ENCODE measurements at places on chromosomes 11 and 22.

GRCh38 chr22:48948575-48949170 lies 879.0 kb downstream of the BRD1 start:
- DNase-seq: no peak

DNA sequence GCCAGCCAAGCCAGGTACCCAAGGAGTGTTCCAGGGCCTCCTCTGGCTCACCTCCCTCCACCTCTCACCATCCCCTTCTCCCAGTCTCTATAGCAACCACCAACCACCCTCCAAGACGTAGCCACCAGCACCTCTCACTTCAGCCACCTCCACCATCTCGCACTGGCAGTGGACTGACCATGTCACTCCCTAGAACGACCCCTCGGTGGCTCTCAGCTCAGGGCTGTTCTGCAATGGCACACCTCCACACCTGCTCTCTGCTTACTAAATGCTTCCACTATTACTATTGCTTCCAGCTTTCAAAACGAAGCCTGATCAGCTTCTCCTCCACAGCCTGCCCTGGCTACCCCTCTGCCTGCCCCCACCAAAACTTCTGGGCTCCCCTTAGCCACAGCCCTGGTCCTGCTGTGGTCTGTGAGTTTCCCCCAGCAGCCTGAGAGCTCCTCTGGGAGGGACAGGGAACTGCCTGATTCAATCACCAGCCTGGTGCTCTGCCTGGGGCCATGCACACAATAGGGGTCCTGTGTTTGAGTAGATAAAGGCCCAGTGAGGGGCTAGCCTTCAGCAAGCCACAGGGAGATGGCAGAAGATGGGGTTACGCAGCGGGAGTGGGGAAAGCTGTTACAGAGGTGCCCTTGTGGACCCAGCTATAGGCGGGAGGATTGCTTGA lies 17.5 kb upstream of the CBX7 start:
- no peak for DNase-seq

DNA sequence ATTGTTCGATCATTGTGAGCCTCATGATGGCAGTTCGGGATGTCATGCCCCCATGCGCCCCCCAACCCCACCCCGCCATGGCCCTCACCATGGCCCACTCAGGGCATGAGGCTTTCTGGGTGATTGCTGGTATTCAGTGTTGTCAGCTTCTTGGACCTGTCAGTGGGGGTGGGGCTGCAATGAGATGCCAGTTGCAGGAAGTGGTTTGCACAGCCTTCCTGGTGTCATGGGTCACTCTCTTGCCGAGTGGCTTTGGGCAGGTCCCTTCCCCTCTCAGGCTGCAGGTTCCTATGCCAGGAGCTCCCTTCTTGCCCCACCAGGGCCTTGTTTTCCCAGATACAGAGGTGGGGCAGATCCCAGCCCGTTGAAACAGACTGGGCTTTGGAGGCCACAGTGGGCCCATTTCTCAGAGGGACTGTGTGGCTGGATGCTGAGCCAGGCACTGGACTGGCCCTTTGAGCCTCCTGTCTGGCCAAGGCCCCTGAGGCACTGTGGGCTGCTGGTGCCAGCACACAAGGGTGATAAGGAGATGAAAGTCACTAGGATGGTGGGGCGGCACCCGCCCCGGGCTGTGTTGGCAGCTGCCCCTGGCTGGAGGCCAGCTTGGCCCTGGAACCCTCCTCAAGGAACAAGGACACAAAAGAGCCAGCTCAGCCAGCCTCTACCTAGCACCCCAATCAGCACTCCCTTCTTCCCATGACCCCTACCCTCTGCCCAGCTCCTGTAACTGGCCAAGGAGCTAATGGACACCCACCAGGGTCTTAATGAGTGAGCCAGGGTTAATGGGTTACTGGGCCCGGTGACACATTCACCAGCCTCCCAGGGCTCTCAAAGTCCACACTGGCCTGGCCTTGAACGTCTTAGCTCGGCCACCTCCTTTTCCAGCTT lies 1.5 kb upstream of the GGT1 start:
- DNase-seq: no peak

GRCh38 chr22:22519591-22519990 lies 479 bp downstream of the ZNF280A start:
- no peak for DNase-seq

GRCh38 chr22:20456064-20456721 lies 18.6 kb upstream of the SCARF2 start:
- DNase-seq: peak; percentile 78

GRCh38 chr11:122663764-122664163 lies 8.2 kb downstream of the UBASH3B start:
- no peak for DNase-seq

GRCh38 chr11:74953451-74953850 lies 4.4 kb downstream of the SPCS2 start:
- DNase-seq: no peak

GRCh38 chr11:85697747-85698146 lies 11.8 kb upstream of the CCDC89 start:
- DNase-seq: no peak

- DNase-seq: no peak
These were observed 25.3 kb downstream of the SCN3B start for GRCh38 chr11:123628936-123629683.

DNA sequence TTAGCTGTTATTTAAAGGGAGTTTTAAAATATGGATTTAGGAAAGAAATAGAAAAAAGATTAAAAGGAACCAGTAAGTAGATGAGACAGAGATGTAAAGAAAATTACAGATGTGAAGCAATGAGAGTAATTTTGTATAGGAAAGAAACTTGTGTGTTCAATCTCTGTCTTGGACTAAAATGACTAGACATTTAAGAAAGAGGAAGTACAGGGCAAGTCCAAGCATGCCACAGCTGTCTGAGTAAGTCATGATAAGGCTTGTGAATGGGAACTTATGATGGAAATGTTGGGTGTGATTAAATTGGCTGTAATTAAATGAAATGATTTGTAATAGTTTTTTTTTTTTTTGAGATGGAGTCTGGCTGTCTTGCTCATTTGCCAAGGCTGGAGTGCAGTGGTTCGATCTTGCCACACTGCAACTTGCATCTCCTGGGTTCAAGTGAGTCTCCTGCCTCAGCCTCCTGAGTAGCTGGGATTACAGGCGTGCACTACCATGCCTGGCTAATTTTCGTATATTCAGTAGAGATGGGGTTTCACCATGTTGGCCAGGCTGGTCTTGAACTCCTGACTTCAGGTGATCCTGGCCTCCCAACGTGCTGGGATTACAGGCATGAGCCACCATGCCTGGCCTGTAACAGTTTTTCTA lies 5.9 kb upstream of the ACY3 start:
- DNase-seq: no peak

- DNase-seq: no peak
These were observed 27.2 kb downstream of the TTC12 start for GRCh38 chr11:113341388-113342165.

DNA sequence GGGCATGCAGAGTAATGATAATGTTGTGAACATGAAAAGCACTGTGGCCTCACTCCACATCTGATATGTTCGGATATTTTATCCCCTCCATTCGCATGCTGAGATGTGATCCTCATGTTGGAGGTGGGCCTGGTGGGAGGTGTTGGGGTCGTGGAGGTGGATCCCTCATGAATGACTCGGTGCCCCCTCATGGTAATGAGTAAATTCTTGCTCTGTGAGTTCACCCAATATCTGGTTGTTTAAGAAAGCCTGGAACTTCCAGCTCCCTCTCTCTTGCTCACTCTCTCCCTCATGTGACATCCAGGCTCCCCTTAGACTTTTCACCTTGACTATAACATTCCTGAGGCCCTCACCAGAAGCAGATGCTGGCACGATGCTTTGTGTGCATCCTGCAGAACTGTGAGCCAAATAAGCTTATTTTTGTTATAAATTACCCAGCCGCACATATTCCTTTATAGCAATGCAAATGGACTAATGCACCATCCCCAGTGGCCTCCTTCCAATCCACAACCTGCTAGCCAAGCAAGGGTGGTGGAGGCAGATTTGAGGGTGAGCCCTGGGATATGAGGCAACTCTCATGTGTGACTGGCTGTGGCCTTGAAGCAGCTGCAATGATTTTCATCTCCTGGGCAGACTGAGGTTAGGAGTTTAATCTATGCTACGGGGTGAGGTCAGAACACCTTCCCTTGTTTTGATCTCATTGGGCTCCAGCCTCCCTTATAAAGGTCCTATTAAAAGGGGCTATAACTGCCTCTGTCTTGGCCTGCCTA lies 276.5 kb downstream of the ETS1 start:
- no peak for DNase-seq

DNA sequence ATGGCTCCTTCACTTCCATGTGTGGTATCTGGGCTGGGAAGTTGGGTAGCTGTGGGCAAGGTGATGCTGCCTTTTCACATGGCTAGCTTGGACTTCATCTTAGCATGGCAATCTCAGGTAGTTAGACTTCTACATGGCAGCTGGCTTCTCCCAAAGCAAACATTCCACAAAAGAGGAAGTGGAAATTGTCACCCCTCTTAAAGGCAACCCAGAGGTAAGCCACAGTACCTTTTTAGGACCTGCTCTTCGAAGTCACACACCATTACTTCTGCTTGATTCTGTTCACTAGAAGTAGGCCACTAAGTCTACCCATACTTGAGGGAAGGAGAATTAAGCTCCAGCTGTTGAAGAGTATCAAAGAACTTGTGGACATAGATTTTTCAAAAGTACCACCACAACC lies 25.9 kb downstream of the TUG1 start:
- DNase-seq: no peak

DNA sequence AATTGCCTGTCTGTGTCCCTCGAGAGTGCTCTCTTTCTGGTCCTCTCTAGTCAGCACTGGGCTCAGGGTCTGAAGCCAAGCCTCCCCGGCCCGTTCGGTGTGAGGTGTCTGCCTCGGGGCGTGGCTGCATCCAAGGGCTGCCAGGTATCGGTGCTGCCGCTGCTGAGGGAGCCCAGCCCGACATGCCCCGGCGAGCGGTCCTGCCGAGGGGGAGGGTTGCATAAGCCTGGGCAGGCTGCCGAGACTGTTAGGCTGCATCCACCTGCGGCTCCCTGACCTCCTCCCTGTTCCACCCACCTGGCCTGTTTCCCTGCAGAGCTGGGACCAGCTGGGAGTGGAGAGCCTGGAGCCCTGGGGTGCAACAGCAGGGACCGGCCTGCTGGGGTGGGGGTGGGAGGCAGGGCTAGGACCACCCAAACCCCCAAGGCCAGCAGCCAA lies 6.3 kb downstream of the OVOL1 start:
- DNase-seq: no peak

GRCh38 chr11:62830904-62831519 lies 839 bp downstream of the STX5 start:
- no peak for DNase-seq

DNA sequence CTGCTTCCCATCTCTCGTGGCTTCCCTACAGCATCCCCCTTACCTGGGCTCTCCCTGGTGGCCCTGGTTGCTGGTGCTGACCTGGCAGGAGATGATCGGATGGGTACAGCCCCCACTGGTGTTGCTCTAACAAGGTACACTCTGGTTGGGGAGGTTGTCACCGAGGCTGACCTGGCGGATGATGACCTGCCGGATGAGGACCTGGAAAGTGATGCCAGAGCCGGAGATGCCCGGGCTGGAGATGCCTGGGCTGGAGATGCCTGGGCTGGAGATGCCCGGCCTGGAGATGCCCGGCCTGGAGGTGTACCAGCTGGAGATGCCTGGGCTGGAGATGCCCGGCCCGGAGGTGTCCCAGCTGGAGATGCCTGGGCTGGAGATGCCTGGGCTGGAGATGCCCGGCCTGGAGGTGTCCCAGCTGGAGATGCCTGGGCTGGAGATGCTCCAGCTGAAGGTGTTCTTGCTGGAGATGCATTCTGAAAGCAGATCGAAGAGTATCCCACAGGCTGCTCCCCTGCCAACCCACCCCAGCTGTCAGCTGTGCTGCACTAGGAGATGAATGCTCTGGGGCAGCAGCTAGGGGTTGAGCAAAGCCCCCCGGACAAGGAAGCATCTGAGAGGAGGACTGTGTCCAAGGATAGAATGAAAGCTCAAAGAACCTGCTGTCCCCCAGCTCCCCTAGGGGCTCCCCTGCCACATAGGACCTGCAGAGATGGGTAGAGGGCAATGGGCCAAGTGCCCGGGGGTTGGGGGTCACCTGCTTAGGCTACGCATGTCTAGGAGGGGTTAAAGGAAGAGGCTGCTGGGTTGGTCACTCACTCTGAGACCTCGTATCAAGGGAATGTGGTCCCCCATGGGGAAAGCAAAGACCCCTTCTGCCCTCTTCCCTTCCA lies 10.6 kb downstream of the TMPRSS13 start:
- DNase-seq: no peak

DNA sequence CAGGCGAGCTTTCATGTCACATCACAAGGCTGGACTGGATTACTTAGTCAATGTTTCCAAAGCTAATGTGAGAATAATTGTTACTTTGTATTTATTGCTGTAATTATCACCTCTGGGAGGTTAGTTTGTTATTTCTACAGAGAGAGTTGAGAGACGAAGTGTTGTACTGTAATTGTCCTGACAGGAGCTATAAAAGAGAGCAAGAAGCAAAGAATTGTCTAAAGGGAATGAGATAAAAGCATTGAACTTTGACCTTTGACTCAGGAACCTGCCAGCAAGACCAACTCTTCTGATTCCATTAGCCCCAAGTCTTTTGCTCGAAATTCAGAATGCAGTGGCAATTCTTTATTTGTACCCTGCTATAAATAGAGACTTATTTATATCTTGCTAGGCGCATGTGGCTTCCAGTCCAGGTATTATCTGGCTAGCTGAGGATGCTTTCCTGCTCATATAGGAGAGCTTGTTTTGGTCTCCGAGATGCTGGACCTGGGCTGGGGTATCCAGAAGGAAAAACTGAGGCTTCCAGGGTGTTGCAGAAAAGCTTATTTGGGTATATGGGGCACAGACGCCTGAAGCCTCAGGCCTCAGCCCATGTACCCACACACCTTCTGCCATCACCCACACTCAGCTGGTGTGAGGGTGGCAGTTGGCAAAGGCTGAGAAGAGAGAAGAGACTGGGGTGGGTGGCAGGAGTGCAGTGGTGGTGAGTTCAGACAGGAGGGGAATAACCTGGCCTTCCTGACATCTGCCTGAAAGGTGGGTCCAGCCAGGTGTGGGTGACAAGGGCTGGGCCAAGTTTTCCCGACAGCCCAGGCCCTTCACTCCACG lies 40.7 kb downstream of the SYT13 start:
- no peak for DNase-seq

DNA sequence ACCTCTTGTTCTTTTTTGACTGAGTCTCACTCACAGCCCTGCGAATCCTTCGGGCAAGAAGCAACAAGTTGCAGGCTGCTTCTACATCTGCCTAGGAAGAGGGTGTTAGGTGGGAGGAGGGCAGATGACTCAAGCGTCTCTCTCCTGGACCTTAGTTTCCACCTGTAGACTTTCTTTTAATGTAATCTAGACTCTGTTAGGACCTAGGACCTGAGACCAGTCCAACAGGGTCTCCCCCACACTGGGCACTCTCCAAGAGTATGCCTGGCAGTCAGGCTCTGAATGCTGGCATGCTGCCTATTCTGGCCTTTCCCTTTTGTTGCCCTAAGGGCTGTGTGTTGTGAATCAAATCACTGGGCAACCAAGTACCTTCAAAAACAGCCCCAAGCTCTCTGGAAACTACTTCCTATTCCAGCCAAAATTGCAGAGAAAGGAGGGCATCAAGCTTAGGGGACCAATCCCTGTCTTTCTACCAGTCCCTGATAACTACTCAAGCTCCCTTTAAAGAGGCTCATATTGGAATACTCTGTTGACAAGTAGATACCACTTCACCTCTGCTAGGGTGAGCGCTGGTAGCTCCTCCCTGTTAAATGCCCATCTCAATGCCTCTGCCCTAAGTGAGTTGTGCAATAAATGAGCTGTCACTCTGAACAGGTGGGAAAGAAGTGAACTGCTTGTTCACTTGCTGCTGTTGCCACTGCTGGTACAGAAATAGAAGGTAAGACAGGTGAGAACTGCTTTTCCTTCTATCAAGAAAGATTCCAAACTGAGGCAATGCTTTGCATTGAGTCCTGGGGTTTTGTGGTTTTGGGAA lies at the start of gene BBOX1:
Gene BBOX1, plus strand, starts transcription at position 514 of the 814 bp plus-strand sequence. CDS start 14,616 bp downstream, outside the sequence.
- DNase-seq: no peak
